ENCODE measurements at places on chromosomes 5 and 9.

DNA sequence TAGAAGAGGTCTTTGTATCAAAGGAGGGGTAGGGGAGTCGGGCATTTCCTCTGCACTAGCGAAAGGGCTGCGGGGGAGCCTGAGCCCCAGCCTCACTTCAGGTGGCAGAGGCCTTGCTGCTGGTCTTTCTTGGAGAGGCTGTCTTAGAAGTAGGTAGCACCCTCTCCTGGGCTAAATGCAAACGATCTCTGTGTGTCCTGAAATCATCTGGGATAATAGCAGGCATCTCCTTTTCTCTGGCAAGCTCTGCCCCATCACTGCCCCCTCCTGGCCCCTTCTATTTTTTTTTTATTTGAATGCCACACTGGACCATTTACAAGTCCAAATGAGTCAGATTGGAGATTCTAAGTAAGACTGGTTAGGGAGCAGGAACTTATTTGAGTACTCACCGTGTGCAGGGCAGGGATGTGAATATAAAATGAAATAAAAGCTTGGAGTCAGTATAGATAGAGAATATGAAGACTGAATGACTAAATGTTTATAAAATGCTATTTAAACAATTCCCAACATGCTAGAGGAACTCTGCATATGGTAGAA lies 137.1 kb downstream of the FGF1 start:
- peaks cover 56% of the 10 kb centered on the region for H3K27me3 ChIP-seq
- peak; percentile 33 for DNase-seq
- peaks cover 2% of the 10 kb centered on the region for H3K4me1 ChIP-seq
- H3K4me3 ChIP-seq, result no peak overlapping the region
- H3K36me3 ChIP-seq, result no peaks in the 10 kb centered on the region
- no peak overlapping the region for H3K27ac ChIP-seq

- H3K4me3 ChIP-seq, result no peak overlapping the region
- no peaks in the 10 kb centered on the region for H3K4me1 ChIP-seq
- H3K36me3 ChIP-seq, result no peaks in the 10 kb centered on the region
- peaks cover 5% of the 10 kb centered on the region for H3K27me3 ChIP-seq
Observed at GRCh38 chr5:14199902-14200301, 56.8 kb downstream of the TRIO start.

- peaks cover 47% of the 10 kb centered on the region for H3K36me3 ChIP-seq
- peak overlapping the region; percentile 27 for H3K4me3 ChIP-seq
- peak overlapping the region; percentile 88 for H3K27ac ChIP-seq
- H3K27me3 ChIP-seq, result no peaks in the 10 kb centered on the region
- peak; percentile 45 for DNase-seq
Observed at GRCh38 chr5:157541447-157542118, 34.0 kb downstream of the ADAM19 start.

DNA sequence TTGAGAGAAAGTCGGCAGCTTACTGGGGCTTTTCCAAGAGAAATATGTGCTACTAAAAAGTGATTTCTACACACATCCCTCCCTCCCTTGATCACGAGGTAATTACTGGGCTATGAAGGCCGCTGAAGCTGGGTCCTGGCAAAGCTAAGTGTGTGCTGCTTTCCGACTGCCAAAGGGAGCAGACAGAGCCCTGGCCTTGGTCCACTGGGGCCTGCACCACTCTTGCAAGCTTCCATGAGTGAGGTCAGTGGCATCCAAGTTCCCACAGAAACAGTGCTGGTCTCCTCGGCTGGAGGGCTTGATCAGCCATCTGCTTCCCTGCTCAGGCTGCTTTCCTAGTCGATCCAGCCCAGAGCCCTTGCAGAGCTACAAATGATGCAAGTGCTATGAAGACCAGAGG lies 154.8 kb upstream of the LHFPL2 start:
- H3K4me3 ChIP-seq, result no peak overlapping the region
- no peaks in the 10 kb centered on the region for H3K4me1 ChIP-seq
- no peaks in the 10 kb centered on the region for H3K27me3 ChIP-seq
- H3K27ac ChIP-seq, result no peak overlapping the region
- DNase-seq, result no peak
- H3K36me3 ChIP-seq, result peaks cover 5% of the 10 kb centered on the region

DNA sequence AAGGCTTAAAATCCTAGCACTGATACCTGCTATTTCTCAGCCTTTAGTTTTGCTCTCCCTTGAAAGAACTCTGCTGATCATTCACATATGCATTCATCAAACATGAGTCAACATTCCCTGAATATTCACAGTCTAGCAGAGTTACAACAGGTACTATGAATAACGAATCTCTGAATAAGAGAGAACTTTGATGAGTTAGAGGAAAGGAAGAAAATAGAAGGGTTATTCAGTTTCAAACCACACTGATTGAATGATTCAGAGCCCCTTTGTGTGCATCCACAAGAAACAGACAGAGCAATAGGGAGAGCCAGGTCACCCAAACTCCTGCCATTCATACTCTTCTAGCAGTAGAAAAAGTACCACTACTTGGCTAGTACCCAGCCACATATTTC lies 36.0 kb downstream of the FOXD1 start:
- H3K4me1 ChIP-seq, result no peaks in the 10 kb centered on the region
- H3K4me3 ChIP-seq, result no peak overlapping the region
- no peak overlapping the region for H3K27ac ChIP-seq
- H3K36me3 ChIP-seq, result no peaks in the 10 kb centered on the region

GRCh38 chr9:36845844-36846243 lies 188.2 kb downstream of the PAX5 start:
- H3K4me3 ChIP-seq, result no peak overlapping the region
- no peak overlapping the region for H3K27ac ChIP-seq
- H3K36me3 ChIP-seq, result no peaks in the 10 kb centered on the region
- H3K4me1 ChIP-seq, result no peaks in the 10 kb centered on the region

DNA sequence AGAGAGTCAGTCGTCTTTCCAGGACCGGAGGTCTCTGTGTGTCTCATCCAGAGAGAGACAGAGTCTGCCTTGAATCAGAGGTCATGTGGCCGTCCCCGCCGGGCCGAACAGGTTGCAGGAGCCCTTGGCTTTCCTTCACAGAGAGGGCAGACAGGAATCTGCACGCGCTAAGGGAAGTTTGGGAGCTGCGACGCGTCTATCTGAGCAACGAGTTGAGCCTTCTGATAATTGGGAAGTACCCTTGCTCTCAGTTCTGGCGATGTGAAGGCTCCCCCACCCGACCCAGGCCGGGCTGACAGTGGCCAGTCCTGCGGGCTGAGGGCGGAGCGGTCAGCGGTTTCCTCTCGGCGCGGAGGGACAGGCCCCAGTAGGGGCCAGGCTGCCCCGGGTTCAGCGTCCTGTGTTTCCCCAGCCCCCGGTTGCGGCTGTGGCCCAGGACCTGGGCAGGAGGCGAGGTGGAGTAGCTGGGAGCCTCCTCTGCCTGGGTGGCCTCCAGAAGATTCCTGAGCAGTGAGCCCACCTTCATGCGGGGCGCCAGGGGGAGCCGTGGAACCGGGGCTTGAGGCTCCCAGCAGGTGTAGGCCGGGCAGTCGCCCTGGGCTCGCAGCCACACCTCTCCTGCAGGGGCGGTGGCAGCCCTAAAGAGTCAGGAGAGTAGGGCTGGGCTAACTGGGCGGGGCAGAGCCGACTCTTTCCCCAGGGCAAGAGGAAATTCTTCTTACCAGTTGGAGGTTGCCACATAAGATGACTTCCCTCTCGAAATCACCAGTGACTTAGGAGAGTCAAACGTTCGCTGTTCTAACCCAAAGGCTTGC lies 13.9 kb downstream of the NR2F1 start:
- H3K4me3 ChIP-seq, result no peak overlapping the region
- H3K27ac ChIP-seq, result peak overlapping the region; percentile 24
- H3K4me1 ChIP-seq, result peaks cover 4% of the 10 kb centered on the region
- H3K36me3 ChIP-seq, result peaks cover 8% of the 10 kb centered on the region
- peaks cover 19% of the 10 kb centered on the region for H3K27me3 ChIP-seq
- no peak for DNase-seq

DNA sequence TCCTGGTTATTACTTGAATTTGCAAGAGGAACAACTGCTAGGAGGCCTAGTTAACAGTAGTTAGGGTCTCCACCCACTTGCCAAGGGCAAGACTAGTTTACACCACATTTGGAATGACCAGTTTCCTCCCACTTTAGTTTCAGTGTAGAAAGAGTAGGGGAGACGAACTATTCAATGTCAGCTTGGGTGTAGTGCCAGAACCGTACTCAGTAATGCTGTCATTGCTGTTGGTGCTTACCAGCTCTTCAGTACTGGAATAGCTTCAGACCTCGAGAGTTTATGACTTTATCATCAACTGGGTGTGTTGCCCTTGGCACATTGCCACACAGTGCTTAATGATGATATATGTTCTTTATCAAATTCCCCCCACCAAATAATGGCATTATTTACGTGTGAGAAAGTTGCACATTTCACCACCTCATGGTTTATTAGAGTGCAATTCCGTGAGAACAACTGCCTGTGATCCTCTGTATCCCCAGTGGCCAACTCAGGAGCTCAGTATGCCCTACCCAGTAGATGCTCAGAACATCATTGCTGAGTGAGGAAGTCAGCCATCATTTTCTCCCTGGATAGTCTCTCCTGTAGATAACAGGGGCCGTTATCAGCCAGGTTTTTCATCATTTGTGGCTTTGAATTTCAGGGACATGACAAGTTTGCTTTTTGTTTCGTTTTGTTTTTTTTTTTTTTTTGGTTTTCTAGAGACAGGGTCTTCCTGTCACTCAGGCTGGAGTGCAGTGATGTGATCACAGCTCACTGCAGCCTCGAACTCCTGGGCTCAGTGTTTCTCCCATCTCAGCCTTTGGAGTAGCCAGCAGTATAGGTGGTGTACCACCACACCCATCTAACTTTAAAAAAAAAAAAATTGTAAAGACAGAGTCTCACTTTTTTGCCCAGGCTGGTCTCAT lies 67.3 kb downstream of the DOCK8 start:
- H3K27me3 ChIP-seq, result no peaks in the 10 kb centered on the region
- peak overlapping the region; percentile 65 for H3K4me3 ChIP-seq
- peak overlapping the region; percentile 95 for H3K27ac ChIP-seq
- H3K4me1 ChIP-seq, result peaks cover 50% of the 10 kb centered on the region
- peak; percentile 37 for DNase-seq

DNA sequence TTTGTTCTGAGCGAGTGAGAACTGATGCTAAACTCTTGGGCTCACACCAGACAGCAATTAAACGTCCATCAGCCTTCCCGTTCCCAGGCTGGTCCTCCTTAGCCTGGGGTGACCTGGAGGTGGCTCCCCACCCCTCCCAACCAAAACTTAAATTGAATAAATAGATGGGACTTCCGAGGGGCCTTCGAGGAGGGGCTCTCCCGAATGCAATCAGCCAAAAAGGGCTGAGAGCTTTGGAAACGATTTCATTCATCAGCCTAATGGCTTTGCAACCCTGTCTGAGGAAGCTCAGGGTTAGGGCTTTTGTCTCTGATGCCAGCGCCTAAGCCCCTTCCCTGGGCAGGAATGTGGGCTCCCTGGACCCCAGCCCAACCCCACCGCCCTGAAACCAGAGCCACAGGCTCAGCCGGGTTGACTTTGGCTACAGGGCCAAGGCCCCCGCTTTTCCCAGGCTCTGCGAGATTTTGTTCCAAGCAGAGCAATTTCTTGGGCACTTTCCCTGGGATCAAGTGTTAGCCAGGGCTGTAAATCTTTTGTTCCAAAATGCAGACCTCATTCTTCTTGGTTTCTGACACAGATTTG lies 29.2 kb downstream of the LHX3 start:
- peaks cover 10% of the 10 kb centered on the region for H3K27me3 ChIP-seq
- no peak overlapping the region for H3K4me3 ChIP-seq
- no peaks in the 10 kb centered on the region for H3K4me1 ChIP-seq
- no peak overlapping the region for H3K27ac ChIP-seq
- H3K36me3 ChIP-seq, result no peaks in the 10 kb centered on the region

- no peak for DNase-seq
- no peaks in the 10 kb centered on the region for H3K36me3 ChIP-seq
- H3K27ac ChIP-seq, result no peak overlapping the region
- H3K4me3 ChIP-seq, result no peak overlapping the region
- H3K4me1 ChIP-seq, result peaks cover 8% of the 10 kb centered on the region
Observed at GRCh38 chr5:153551537-153552079, 61.1 kb downstream of the GRIA1 start.

GRCh38 chr5:37665889-37666288 lies 174.0 kb downstream of the GDNF start:
- no peak overlapping the region for H3K4me3 ChIP-seq

DNA sequence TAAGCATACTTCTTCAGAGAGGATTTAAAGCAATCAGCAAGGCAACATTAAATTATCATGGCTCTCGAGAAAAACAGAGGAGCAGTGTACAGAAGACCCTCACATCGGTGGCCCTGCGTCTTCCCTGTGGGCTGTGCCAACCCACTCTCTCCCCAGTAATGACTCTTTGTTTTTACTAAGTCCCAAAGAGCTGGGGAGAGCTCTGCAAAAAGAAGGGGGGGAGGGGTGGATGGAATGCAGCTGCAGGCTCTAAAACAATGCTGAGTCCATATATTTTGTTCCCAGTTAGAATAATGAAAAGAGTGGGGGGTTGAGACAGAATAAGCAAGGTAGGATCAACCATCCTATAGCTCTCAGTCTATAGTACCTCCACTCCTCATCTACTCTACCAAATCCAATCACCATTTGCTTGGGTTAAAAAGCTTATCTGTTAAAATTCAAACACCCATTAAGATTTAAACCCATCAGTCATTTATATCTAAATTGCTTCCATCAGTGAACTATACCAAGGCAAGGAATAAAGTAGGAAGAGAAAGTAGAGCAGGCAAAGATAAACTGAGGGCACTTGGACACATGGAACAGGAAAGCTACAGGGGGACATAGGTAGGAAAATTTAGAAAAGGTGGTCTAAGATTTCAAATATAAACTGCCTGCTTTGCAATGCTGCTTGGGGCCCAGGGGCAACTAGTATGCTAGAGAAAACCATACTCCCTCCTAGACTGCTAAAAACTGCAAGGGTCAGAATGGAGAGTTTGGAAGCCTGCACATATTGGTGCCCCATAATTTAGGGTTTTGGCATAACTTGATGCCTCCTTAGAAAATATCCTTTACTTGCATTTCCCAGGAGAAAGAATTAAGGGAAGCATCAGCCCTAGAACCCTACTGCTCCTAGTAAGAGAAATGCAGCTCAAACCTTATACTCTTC lies 20.6 kb downstream of the ELL2 start:
- DNase-seq, result no peak
- H3K4me3 ChIP-seq, result no peak overlapping the region
- H3K27ac ChIP-seq, result no peak overlapping the region

- no peak for DNase-seq
- H3K27ac ChIP-seq, result no peak overlapping the region
- H3K4me3 ChIP-seq, result no peak overlapping the region
- H3K4me1 ChIP-seq, result no peaks in the 10 kb centered on the region
- no peaks in the 10 kb centered on the region for H3K36me3 ChIP-seq
Observed at GRCh38 chr9:89837162-89837933, 232.5 kb downstream of the GADD45G start.
